AML-193 (cell line): ENCODE measurements at places on chromosomes 7 and 10.
A peak's percentile ranks its signal among the peaks of the same experiment; 100 is the strongest.

DNA sequence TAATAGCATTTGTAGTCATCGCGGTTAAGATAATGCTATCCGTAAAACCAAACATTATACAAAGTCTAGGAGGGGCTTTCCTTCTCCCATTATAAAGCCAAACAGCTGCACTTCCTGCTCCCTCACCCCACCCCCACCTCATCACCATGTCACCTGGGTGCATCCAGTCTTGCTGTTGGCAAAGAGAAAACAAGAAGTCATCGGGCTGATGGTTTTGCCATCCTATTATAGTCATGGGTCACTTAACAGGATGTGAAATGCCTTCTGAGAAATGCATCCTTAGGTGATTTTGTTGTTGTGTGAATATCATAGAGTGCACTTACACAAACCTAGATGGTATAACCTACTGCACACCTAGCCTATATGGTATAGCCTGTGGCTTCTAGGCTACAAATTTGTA is 157.0 kb downstream of the BMPER start:
- no peak for DNase-seq

- DNase-seq: no peak
These were observed 269.2 kb downstream of the RNLS start for GRCh38 chr10:88313878-88314277.

- DNase-seq: no peak
These were observed 46.2 kb downstream of the RBM17 start for GRCh38 chr10:6135039-6135438.

- DNase-seq: no peak
These were observed 1.9 kb upstream of the PGAM2 start for GRCh38 chr7:44067064-44067951.

DNA sequence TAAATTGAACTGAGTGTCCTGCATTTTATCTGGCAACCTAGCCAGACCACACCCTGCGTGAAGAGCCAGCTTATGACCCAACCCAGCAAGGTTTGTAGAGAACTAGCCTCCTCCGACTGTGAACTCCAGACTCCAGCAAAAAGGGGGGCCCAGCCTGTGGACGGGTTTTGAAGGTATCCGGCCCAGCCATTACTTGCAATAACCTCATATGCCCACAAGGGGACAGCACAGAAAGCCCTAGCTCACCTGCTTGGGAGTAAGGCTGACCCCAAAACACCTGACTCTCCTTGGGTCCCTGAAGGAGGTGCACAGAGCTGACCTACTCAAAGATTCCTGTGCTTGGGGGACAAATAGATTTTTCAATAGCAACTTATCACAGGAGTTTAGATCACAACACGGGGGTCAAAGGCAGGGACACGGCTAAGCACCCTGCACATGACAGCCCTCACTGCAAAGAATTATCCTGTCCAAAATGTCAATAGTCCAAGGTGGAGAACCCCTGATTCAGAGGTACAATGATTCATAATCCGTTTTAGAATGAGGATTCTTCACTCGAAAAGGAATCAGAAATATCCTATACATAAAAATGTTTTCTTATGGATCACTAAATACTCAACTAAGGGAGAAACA is 4.6 kb downstream of the TRPV6 start:
- DNase-seq: peak; percentile 25

GRCh38 chr10:7308826-7309225 is 102.0 kb downstream of the SFMBT2 start:
- no peak for DNase-seq

GRCh38 chr10:88996927-88997326 is 6.3 kb downstream of the FAS start:
- DNase-seq: peak; percentile 91

- no peak for DNase-seq
These were observed 6.9 kb downstream of the NOLC1 start for GRCh38 chr10:102159051-102159597.

DNA sequence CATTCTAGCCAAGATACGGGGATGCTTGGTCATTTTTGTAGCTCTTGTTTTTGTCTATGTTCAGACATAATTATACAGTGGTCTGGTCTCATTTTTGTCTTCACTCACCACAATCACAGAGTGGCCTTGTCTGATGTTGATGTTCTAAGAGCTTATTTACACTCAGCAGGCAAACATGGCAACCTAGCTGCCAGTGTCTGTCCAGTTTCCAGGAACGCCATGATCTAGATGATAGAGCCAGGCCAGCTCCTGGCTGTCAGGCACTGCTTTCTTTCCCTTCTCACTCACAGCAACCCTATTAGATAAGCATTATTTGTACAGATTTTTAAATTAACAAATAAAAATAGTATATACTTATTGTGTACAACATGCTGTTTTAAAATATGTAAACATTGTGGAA is 98.6 kb upstream of the PHF14 start:
- DNase-seq: no peak

DNA sequence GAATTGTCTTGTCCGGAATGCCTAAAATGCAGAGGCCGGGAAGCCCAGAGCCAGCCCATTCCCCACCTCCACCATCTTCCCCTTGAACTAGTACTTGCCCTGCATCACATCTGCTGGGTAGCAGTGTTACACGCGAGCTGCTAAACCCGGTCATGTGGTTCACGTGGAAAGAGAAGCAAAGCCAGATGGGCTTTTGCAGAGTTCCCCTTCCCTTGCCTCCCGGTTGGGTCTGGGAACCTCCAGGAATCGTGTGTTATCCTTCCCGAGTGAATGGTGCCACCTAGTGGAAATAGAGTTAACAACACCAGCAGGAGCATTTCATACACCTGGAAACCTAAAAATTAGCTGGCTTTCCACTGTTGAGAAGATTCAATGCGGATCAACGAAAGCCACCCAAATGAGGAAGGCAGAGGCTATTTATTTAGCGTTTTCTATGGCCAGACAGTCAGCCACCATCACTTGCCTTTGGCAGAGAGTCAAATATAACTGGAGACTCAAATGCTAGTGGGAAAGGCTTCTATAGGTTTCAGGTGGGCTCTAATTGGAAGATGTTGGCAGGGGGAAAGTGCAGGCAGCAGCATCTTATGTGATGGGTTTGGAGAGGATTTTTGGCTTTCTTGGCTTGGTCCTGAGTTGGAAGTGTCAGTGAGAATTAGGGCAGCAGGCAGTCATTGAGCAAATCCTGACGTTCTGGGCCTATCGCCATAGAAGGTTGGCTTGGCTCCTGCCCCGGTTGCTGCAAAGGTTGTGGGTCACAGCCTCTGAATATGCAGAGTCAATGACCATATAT is 12.9 kb upstream of the DENND2A start:
- peak; percentile 6 for DNase-seq

- DNase-seq: no peak
These were observed 227.4 kb downstream of the CELF2 start for GRCh38 chr10:11245095-11245479.

DNA sequence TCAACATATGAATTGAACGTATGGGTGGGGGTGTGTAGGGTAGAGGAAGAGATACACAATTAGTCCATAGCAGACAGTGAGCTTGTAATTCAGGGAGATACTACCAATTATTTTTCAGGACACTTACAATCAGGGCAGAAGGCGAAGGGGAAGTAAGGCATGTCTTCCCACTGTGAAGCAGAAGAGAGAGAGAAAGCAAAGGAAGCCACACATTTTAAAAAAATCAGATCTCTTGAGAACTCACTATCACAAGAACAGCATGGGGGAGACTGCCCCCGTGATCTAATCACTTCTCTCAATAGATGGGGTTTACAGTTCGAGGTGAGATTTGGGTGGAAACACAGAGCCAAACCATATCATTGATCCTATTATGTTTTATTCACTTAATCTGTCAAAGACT is 116.4 kb upstream of the RPA3 start:
- no peak for DNase-seq

DNA sequence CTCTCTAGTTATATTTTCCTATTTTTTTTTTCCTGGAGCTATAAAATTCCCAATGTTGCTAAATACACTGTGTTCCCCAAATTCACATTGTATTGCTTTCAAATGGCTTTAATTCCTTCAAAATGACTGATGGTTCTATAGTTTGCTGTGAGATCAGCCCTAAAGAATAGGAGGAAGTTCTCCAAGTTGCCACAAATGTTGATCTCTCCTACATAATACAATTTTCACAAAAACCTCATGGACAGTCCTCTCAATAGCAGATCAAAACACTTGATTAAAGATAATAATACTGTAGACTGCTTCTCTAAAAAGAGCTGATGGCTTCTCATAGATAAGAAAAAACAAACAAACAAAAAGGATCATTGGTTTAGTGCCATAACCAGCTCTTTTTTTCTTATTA is 97.8 kb upstream of the CAV2 start:
- no peak for DNase-seq

DNA sequence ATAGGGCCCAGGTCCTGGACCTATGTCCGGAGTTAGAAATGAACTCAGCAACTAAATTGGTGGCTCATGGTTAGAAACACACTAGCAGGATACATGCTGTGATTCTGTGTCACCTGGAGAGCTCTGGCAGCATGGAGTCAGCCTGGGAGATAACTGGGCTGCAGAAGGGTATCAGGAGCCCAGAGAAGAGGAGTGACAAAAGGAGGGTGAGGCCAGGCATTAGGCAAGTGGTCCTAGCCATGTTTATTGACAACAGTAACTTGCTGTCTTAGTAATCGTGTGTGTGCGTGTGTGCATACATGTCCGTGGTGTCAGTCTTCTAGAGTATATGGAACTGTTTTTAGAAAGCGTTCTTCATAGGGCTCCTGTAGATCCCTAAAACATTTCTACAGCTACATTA is 157.5 kb upstream of the PHYHIPL start:
- no peak for DNase-seq

- DNase-seq: no peak
These were observed 89.6 kb downstream of the ATXN7L1 start for GRCh38 chr7:105786520-105787470.

DNA sequence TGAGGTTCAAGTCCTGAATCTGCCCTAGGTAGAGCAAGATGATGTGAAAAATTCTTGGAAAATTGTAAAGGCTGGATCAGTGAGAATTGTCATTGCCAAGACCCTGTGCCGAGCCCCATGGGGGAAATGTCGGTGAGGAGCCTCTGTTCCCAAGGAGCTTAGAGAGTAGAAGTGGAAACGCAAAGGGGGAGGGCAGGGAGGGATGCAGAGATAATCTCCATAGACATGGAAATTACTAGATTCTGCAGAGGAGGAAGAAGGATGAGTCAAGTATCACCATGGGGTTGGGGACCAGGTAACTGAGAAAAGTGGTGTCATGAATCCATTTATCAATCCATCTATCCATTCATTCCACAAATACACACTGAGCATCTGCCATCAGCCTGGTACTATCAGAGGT is 26.0 kb downstream of the DUSP5 start:
- no peak for DNase-seq

GRCh38 chr10:67853512-67853911 is 15.5 kb upstream of the DNAJC12 start:
- no peak for DNase-seq

GRCh38 chr10:126290232-126290631 is 98.0 kb downstream of the ADAM12 start:
- no peak for DNase-seq

DNA sequence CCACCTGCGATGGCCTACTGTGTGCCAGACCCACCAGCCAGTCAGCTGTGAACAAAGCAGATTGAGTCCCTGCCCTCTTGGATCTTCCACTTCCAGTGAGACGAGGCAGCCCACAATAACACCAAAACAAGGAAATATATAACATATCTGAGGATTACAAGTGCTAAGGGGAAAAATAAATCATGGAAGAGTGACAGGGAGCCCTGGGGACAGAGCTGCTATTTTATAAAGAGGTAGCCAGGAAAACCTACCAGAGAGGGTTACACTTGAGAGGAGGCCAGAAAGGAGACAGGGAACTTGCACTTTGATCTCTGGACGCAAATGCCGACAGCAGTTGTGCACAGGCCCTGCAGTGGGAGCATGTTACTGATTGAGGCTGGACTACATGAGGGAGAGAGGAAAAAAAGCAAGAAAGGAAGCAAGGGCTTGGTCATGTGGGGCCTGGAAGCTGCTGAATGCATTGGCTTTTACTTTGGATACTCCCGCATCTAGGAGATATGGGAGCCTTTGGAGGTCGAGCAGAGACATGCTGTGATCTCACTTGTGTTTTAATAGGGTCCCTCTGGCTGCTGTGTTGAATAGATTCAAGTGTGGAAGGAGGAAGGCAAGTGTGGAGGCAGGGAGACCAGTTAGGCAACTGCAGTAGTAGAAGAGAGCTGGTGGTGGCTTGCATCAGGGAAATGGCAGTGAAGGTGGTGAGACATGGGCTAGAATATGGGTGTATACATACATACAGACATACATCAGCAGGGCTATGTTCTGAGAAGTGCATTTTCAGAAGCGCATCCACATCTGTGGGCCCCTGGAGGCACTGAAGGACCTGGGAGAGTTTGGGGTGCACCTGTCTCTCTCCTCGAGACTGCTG is 26.2 kb downstream of the MINDY4 start:
- no peak for DNase-seq

- DNase-seq: no peak
These were observed 68.6 kb upstream of the IMMP2L start for GRCh38 chr7:111630862-111631261.

DNA sequence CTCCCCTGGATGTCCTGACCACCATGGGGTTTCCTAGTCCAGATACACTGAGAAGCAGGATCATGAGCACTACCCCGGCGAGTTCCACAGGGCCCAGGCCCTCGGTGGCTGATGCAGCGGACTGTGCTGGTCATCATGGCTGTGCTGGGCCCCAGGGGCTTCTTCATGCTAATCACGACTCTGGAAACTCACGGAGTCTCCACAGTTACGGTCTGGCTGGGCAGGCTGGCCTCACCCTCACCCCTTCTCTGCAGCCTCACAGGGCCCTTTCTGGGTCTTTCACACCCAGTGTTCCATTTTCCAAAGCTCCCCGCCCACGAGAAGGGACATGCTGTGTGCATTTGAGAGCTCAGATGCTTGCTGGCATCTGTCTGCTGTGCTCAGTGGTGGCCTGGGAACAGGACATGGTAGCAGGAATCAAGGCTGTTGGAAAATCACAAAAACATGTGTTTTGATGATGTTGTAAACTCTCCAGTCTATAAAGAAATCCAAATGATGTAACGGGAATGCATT is 119.0 kb downstream of the PTPN20 start:
- DNase-seq: no peak

- DNase-seq: no peak
These were observed 205.6 kb downstream of the FOXP2 start for GRCh38 chr7:114620208-114620607.

- peak; percentile 62 for DNase-seq
These were observed 39.5 kb downstream of the RSU1 start for GRCh38 chr10:16777473-16778370.

GRCh38 chr10:104096692-104097091 is 11.0 kb upstream of the COL17A1 start:
- no peak for DNase-seq

DNA sequence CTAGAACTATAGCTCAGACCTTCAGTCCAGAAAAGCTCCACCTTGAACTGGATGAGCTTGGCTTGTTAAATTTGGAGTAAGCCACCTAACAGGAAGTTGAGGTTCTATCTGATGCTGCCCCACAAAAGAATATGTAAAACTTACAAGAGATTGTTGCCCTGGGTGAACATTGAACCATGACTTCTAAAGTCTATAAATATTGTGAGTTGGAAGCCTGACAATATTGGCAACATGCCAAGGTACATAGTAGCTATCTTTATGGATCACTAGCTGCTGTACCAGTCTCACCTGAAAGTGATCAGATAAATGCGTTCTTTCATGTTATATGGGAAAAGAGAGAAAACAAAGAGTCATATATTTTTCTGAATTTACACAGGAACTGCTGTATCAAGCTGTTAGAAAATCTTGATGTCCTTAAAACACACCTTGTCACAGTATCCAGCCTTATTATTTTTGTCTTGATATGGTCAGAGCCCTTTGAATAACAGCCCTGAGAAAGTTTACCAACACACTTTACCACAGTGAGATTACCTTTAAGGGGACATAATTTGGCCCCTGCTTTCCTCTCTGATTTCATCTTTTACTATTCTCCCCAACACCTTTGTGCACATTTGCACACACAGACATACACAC is 92.0 kb downstream of the LSMEM1 start:
- no peak for DNase-seq
